ENCODE measurements at places on chromosomes 6 and 20. TPM values are rescaled to one million over a fixed set of nuclear protein-coding genes. Genes with fewer than 3 reads are reported as not detected.
A peak's percentile ranks its signal among the peaks of the same experiment; 100 is the strongest.

DNA sequence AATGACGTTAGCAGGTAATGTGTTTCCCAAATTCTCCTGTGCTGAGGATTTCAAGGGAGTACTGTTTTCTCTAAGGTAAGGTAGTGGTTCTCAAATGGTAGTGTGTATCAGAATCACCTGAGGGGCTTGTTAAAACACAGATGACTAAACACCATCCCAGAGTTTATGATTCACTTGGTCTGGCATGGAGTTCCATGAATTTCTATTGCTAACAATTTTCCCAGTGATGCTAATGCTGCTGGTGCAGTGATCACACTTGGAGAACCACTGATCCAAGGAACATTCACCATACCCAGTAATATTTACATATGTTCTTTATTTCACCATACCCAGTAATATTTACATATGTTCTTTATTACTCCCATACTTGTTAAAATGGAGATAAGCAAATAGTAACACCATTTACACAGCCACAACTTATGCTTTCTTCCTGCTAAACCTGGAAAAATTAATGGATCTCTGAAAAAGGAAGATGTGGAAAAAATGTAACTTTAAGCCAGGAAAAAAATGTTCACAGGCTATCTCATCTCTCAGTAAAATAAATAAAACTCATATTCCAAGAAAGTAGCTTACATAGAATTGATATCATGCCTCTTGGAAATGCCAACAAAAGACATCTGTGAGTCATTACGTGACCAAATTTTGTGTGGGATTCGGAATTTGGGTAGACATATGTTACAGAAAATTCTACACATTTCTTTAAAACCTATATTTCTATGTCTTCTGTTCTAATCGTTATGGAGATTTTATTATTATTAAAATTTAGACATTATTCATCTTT, 129.5 kb downstream of the MMUT start:
- no peak for DNase-seq

DNA sequence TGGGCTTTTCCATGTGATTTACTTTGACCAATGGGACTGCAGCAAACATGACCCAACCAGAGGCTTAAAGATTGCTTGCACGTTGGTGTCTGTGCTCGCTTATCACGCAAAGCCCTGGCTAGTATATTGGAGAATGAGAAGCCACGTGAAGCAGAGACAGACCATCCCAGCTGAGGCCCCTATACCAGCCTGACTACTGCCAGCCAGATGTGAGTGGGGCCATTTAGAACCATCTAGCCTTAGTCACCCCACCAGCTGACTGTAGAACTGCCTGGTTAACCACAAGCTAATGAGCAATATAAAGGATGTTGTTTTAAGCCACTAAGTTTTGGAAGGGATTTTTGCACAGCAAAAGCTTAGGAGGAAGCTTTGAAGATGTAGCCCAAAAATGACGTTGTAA, 74.5 kb downstream of the MACROD2 start:
- DNase-seq, result no peak

- no peak for DNase-seq
These were observed 140.2 kb upstream of the AHI1 start for GRCh38 chr6:135637701-135638100.

DNA sequence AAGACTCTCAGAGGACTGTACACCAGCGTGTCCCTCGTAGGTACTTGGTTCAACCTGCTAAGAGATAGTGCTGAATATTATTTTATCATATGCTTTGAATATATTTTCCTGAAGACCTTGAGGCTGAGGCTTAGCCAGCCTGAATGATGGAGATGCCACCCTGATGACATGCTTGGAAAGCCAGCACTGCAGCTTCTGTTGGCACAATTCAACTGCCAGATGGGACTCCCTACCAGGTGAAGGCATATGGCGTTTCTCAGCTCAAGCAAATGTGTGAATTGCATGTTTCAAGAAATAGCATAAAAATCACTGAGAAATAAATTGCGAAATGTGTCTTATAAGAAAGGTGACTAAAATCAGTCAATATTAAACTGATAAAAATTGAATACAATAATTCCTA, 228.1 kb upstream of the CST7 start:
- DNase-seq, result no peak

DNA sequence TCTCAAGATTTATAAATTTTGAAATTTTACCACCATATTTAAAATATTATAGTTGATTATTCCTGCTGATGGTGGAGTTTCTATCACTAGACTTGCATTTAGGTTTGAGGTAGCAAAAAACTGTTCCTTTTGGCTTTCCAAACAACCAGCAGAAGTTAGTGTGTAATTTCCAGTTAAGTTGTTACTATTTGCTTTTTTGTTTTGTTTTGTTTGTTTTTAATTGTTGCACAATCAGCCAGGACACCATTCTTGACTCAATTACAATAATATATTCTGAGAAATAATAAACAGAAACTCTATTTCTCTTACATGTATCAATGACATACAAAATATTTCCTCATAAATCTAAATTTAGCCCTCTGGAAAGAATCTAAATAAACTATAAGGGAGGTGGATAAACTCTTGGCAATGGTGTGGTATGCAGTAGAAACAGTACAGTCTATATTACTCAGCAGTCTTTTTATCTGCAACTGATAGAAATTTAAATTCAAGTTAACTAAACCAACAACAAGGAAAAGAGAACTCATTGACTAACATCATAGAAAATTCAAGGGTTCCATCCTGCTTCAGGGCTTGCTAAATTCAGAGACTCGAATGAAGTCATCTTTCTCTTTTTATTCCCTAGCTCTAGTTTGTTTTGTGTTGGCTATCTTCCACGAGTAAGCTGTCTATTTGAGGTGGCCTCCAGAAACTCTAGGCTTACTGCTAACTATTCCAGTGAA, 19.4 kb upstream of the COL19A1 start:
- no peak for DNase-seq

GRCh38 chr6:45724511-45724910, 291.1 kb downstream of the CLIC5 start:
- DNase-seq, result no peak

DNA sequence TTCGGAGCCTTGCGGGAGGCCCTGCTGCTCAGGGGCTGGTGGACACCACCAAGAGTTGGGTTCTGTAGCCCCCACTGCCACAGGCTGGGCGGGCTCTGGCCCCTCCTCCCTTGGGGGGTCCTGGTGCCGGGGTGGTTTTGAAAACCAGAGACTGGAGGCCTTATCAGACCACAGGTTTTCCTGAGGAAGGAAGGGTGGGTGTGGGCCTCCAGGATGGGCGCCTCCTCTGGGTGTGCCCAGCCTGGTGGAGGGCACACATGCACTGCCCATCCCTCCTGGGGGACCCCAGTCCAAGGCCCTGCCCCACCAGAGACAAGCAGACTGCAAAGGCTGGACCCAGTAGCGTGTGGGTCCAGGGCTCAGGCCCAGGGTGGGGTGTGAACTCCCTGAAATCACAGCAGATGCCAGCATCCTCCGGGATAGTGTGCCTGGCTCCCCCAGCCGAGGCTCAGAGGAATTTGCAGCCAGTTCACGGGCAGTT, 13.5 kb upstream of the ZBTB46 start:
- no peak for DNase-seq

- no peak for DNase-seq
These were observed 21.0 kb downstream of the PMEPA1 start for GRCh38 chr20:57688864-57689263.

DNA sequence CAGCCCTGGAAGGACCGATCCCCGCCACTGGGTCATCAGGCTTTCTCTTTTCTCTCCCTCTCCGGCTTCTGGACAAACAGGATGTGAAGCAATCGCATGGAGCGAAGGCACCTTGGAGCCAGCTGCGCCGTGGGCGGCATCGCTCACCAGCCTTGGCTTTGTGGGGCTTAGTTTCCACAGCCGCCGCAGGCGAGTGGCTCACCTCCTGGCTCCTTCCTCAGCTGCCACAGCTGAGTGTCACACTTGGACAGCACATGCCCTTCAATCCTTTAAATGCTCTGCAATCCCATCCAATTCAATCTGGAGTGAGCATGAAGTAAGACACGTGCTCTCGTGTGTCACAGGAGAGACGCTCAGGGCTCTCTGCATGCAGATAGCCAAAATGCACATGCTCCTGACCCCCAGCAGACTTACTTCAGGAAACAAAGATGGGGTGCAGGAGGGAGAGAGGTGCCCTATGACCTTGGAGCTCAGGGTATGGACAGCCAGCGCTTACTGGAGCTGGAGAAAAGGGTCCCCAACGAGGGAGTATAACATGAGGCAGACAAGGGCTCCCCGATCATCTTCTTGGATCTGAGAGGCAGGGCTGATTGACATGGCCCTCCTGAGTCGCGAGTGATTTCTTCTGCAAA, 70.9 kb downstream of the BMP7 start:
- no peak for DNase-seq

DNA sequence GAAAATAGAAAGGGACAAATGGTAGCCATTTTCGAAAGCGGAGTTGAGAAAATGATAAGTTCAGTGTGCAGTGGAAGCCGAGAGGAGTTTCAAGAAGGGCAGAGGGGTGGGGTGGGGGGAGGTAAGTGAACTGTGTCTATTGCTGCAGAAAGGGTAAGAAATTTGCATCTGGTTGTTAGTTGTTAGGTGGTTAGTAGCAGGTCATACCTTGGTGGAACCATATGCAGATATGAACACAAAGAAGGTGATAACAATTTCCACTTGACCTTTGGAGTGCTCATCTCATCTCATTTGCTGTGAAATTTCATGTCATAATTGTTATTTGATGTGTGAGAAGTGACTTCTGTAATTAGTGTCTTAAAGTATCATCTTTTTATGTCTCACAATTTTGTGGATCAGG, 288.2 kb downstream of the QKI start:
- DNase-seq, result no peak

- no peak for DNase-seq
These were observed 104.4 kb upstream of the TAB2 start for GRCh38 chr6:149212892-149213801.

GRCh38 chr20:13271098-13271497, 50.0 kb downstream of the ISM1 start:
- DNase-seq, result no peak

DNA sequence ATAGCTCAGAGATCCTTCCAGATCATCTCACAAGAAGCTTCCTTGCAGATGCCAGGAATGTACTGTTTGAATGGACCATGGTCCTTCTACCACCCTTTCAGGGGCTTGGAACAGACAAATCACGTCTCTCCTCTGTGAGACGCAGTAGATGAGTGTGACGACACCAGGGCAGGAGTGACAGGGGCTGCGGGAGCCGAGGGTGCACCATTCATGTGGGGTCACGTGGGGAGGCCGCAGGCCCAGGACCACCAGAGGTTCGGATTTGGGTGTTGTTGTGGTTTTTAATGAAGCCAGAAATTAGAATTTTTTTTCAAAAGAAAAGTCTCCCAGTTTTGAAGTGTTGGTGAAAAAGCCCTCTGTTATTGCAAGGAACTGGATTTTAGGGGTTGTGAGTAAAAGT, 79.2 kb downstream of the PREX1 start:
- no peak for DNase-seq

- peak; percentile 68 for DNase-seq
These were observed 33.0 kb downstream of the RRBP1 start for GRCh38 chr20:17648791-17649730.

The THBD gene
- total RNA-seq, result 5.9 TPM

The PKHD1 gene
- total RNA-seq, result 0.12 TPM

The AGPAT4 gene
- total RNA-seq, result 7.3 TPM

The ZBTB12 gene
- 3.4 TPM for total RNA-seq

The KIAA1755 gene
- total RNA-seq, result 3.4 TPM

The PAK5 gene
- 0.13 TPM for total RNA-seq

The SNPH gene
- 11.7 TPM for total RNA-seq
